A549 (cell line): ENCODE measurements at places on chromosomes 7 and 10.

DNA sequence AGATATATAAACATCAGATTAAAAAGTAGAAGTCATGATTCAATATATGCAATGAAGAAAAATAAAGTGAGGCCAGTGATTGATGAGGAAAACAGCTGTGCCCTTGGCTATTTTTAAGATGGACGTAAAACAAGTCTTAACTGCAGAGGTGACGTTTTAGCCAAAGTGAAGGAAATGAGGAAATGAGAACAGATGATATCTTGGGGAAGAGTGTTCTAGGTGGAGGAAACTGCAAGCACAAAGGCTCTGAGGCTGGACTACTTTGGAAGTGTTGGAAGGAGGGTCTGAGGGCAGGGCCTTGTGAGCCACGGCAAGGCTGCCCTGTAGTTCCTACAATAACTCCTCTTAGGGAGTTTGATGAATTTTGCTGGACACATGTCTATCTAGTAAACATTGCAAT is 140.5 kb upstream of the AKR1E2 start:
- DNase-seq: no peak

DNA sequence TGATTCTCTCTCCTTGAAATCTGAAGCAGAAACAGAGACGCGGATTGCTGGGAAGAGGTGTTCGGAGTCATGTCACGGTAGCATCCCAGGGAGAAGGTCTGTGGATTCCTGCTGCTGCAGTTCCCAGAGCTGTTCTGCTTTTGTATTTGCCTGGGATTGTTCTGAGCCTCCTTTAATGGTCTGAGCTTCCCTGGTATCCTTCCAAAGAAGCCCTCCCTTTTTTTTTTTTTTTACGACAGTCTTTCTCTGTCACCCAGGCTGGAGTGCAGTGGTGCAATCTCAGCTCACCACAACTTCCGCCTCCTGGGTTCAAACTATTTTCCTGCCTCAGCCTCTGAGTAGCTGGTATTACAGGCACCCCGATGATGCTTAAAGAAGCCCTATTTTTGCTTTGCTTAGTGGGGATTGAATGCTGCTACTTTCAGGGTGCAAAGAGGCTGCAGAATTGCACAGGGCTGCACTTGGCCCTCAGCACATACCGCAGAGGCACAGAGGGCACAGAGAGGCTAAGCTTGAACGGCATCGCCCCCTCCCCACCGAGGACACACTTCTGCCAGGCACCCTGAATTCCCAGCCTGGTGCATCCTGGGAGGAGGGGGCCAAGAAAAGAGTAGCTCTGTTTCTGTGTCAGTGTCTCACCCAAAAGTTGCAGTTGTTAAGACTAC is 208.6 kb upstream of the GALNT17 start:
- no peak for DNase-seq

DNA sequence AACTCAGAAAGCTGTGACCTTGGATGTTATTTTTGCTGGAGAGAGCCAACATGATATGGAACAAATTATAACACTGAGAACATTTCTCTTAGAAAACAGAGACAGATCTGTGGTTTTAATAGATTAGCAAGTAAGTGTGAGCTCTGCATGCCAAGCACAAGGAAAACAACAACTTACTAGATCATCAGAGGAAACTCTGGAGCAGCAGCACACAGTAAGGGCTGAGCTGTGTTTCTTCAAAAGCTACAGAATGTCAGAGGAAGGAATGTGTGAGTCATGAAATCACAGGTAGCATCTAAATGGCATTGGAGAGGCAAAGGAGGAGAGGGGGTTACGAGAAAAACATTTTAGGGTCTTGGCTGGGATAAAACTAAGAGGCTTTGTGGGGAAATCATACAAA is 283.4 kb upstream of the FZD8 start:
- DNase-seq: no peak

DNA sequence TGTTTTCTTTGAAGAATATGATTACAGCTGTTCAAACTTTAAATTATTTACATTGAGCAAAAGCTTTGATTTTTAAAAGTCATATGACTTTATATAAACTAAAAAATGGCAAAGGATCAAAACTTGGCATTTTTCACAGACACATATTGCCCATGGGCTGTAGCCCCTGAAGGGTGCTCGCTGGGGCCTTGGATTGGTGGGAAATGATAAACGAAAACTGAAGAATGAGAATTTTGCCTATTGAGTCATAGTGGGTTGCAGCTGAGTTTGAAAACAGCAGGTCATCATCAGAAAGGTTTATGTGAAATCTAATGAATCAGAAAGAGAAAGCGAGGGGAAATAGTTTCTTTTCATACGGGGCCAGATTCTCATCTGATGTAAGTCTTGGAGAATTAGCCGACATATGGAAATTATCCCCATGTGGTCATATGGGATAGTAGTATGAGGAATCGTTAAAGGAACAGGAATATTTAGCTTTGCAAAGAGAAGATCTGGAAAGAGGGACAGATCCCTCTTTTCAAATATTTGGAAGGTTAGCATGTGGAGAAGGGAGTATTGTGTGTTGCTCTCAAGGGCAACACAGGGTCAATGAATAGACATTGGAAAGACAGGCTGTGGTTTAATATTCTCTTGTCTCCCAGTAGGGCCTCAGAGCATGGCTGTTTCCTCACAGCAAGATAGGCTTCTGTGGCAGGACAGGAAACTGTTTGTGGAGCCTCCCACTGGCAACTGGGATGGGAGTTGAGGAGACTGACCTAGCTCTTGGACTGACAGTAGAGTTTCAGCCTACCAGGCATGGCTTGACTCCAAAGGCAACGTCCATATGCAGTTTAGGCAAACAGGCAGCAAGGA is 119.0 kb downstream of the FZD1 start:
- DNase-seq: no peak
